ENCODE measurements at places on chromosomes 13 and 19.

- DNase-seq, result no peak
Observed at GRCh38 chr13:99829593-99830239, 141.9 kb downstream of the ZIC5 start.

DNA sequence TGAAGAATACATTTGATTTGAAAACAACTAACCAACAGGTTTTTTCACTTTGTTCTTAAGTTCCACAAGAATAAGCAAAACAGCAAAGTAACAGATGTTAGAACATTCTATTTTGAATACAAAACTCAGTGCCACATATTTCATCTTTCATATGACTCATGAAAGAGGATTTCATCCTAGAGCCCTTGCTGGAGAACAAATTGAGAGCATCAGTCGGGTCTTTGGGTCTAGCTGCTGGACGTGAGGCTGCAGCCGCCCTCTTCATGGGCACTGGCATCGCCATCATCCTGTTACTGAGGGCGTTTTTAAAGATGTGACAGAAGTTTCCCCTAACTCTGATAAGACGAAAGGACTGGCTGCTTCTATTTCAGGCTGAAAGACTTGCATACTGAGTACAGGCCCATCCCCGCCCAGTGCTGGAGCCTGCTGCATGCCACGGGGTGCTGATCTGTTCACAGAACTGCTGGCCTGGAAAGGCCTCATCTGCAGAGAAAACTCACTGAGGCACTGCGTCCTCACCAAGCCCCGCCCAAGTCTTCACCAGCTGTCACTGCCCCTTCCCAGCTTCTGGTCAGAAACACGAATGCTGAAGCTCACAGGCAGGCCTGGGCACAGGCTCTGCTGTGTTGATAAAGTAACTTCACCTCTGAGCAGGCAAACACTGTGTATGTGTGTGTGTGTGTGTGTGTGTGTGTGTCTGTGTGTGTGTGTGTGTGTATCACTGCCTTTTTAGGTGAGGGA, 101.4 kb downstream of the TUBGCP3 start:
- no peak for DNase-seq

DNA sequence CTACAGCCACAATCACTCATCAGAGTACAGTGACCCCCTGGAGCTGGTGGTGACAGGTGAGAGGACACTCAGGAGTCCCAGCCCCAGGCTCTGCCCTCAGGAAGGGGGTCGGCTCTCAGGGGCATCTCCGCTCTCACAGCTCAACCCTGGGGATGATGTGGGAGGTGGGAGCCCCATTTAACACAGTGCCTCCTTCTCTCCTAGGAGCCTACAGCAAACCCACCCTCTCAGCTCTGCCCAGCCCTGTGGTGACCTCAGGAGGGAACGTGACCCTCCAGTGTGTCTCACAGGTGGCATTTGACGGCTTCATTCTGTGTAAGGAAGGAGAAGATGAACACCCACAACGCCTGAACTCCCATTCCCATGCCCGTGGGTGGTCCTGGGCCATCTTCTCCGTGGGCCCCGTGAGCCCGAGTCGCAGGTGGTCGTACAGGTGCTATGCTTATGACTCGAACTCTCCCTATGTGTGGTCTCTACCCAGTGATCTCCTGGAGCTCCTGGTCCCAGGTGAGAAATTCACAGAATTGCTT, 1.0 kb downstream of the LILRA2 start:
- DNase-seq, result no peak

- DNase-seq, result no peak
Observed at GRCh38 chr19:53898636-53899341, 10.3 kb upstream of the CACNG7 start.

DNA sequence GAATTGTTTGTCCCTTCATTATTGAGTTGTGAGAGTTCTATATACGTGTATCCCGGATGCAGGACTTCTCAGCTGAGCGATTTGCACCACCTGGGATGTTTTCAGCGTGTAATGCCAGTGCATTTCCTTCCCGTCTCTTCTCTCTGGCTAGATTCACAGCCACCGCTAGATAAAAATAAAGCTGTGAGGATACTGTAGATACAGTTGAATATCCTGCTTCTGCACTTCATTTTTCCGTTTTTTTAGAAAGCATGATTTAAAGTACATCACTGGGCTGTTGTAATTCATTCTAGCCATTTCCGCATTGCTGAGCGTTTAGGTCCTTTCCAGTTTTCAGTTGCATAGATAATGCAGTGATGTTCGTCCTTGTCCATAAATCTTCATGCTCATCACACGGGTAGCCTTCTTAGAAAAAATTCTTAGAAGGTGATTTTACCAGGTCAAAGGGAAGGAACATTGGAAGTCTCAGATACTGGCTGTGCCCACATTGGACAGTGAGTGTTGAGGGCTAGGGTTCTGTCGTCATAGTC, 14.7 kb downstream of the PPP1R37 start:
- DNase-seq, result no peak

GRCh38 chr19:46784262-46785053, 3.9 kb downstream of the SLC1A5 start:
- peak; percentile 72 for DNase-seq

GRCh38 chr19:7699417-7700401, 2.2 kb downstream of the FCER2 start:
- no peak for DNase-seq

DNA sequence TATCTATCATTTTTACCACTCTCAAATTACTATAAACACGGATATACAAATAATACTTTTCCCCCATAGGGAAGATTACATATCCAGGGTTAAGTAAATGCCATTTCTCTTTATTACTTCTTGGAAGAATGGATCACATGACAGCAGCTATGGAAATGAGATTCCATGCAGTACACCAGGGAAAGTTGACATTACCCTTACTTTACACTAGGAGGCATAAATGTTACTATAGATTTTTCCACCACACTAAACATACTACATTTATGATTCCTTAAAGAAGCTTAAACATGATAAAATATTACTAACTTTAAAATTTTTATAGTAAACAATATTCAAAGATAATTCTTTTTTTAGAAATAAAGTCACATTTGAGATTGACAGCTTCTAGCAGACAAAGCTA, 611.4 kb downstream of the PCDH9 start:
- peak; percentile 33 for DNase-seq

DNA sequence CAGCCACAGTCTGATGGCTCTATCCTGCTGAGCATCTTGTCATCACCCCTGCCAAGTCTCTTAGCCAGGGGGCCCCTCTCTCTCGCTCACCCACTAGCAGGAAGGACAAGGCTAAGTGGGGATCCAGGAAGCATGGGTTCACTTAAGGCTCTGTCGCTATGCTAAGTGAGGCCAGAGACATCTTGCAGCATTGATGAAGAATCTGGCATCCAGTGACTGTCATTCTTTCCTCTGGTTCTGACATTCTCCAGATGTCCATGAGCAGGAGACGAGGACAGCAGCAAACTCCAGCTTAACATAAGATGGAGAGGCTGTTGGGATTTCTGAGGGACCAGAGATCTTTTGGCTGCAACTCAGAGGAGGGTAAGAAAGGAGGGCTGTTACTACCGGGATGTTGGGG, 230.2 kb downstream of the TSHZ3 start:
- DNase-seq, result no peak

- DNase-seq, result peak; percentile 83
Observed at GRCh38 chr19:3459089-3459881, 21.0 kb downstream of the SMIM24 start.

DNA sequence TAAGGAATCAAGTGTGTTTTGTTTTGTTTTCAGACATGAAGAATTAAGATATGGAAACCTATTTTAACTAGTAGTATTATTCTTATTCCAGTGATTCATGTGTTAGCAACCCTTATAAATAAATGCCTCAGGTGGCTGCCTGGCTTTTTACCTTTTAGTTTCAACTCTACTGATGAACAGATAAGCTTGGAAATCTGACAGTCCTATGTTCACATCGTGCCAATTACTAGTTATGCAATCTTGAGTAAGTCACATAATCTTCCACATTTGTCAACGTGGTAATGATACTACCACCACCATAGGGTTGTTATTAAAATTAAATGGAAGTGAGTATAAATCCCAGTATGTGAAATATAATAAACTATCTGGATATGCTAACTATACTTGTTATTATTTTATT, 64.3 kb downstream of the TBC1D4 start:
- no peak for DNase-seq

DNA sequence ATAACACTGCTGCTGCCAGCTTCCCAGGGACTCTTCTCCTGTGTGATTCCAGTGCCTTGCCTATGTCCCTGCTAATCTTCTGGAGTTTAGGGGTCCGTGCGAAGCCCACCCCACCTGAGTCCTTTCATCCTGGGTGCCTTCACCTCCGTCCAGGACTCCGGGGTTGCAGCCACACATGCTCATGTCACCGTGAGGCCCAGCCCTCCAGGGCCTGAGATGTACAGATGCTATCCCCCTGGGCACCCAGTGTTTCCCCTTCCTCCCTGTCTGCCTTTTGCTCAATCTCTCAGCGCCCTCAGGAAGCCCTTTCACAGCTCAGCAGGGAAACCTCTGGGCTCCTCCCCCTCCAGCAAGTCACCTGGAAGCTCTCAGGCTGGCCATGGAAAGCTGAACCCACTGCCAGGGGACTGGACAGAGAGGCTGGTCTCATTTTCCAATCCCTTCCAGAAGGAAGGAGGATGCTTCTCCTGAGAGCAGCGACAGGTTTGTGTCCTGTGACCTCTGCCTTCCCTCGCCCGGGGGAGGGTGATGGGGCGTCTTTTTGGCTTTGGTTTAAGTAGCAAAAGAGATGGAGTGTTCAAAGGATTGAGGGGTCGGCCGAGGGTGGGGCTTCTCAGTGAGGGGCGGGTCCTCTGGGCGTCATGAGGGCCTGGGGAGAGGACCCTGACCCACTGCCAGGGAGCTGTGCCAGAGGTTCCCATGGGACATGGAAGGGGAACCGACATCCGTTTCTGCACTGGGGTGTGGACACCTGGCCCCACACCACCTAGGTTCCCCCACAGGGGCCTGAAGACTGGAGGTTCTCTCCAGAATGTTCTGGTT, 30.8 kb upstream of the TFDP1 start:
- DNase-seq, result no peak

DNA sequence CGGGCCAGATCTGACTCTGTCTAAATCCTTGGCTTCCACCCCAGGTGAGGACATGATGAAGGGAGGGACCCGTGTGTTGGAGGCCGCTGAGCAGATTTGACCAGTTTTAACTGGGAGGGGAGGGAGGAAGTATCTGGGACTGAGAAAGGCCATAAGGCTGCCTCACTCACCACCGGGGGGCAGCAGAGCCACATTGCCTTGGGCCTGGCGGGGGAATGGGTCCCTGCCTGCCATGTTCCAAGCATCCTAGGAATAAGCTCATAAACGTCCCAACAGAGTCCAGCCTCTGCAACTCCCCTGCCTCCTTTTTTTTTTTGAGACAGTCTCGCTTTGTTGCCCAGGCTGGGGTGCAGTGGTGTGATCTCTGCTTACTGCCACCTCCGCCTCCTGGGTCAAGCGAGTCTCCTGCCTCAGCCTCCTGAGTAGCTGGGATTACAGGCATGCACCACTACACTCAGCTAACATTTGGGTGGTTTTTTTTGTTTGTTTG, 15.5 kb downstream of the MAST3 start:
- no peak for DNase-seq

DNA sequence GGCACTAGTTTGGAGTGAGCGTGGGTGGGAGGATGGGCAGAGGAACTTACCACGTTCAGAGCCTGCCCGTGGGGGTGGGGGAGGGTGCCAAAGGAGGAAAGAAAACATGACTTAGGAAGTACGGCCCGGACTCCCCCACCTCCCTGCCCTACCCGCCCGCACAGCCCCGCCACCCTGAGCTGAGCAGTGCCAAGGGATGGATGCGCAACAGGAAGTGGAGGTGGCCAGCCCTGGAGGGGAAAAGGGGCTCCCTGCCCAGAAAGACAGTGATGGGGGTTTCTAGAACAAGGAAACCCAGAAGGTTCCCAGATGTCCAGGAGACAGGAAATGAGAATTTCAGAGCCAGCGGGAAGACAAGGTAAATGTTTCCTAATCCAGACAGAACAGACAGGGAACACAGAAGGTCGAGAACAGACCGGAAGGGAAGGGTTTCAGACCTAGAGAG, 6.3 kb downstream of the TEAD2 start:
- no peak for DNase-seq

- peak; percentile 88 for DNase-seq
Observed at GRCh38 chr19:13398780-13399726, 107.2 kb downstream of the CACNA1A start.

GRCh38 chr13:32638739-32639138, 52.5 kb downstream of the PDS5B start:
- DNase-seq, result no peak

DNA sequence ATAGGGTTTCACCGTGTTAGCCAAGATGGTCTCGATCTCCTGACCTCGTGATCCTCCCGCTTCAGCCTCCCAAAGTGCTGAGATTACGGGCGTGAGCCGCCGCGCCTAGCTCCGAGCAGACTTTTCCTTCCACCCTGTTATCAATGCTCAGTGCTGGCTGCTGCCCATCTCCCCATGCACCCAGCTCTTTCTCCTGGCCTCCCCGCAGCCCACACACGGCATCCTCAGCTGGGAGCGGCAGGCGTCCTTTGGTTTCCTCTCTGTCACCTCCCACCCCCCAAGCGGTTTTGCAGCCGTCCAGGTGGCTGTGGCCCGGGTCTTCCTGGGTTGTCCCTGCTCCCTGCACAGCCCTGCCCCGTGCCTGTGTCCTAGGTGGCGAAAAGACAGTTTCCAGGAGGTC, 12.1 kb downstream of the PRR22 start:
- DNase-seq, result no peak

- no peak for DNase-seq
Observed at GRCh38 chr19:50357178-50358100, 8.0 kb downstream of the NAPSA start.

DNA sequence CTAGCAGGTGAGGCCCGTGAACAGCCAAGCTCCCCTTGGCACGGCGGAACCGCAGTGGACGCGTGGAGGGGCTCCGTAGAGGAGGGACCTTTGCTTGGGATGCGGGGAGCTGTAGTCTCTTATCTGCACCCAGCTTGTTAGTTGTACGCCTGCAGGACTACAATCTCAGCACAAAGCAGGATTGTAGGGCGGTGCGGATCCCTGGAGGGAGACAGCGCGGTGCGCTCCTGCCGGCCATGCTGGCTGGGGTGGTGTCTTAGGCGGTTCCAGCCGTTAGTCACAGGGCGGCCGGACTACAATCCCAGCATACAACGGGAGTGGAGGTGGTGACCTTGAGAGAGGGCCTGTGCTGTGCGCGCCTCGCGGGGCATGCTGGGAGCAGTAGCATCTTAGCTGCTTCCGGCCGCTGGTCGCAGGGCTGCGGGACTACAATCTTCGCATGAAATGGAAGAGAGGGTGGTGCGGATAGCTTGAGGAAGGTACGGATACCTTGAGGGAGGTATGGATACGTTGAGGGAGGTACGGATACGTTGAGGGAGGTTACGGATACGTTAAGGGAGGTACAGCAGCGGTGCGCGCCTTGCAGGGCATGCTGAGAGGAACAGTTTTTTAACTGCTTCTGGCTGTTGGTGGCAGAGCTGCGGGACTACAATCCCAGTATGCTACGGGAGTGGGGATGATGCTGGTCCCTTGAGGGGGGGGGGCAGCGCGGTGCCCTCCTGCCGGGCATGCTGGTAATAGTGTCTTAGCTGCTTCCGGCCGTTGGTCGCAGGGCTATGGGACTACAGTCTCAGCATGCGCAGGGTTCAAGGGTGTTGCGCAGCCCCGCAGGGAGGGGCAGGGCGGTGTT, 1419.1 kb downstream of the UQCRFS1 start:
- peak; percentile 76 for DNase-seq

Data from skeletal muscle cell (primary cell).